Mesenteric fat pad (tissue), 1 donor: ENCODE measurements at places on chromosomes 12 and 14. TPM values are rescaled to one million over a fixed set of nuclear protein-coding genes. Genes with fewer than 3 reads are reported as not detected.

DNA sequence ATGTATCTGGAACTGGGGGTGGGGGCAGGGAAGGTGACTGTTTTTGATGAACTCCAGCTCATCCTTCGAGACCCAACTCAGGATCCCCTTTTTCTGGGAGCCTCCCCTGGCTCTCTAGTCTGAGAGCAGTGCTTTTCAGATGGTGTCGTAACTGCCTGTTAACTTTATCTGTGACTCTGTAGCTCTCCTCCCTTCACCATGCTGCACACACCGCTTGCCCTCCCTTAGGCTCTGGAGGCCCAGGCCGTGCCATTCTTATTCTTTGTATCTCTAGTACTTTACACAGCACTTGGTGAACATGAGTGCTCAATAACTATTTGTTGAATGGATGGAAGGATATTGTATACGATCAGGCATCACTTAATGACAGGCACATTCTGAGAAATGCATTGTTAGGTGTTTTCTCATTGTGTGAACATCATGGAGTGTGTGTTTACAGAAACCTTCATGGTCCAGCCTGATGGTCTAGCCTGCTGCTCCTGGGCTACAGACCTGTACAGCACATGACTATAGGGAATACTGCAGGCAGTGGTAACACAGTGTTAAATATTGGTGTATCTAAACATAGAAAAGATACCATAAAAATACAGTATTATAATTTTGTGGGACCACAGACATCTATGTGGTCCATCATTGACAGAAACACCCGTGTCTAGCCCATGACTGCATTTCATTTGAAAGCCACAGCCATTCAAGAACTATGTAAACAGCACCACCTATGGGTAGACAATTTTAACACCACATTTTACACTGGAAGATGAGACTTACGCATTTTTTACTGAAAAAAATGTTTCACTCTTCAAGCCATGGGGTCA, 91.8 kb downstream of the EML1 start:
- no peak for DNase-seq

Gene PRB2
- not detected for total RNA-seq

GRCh38 chr14:89078021-89078795, 253.8 kb downstream of the TTC8 start:
- no peak for DNase-seq

DNA sequence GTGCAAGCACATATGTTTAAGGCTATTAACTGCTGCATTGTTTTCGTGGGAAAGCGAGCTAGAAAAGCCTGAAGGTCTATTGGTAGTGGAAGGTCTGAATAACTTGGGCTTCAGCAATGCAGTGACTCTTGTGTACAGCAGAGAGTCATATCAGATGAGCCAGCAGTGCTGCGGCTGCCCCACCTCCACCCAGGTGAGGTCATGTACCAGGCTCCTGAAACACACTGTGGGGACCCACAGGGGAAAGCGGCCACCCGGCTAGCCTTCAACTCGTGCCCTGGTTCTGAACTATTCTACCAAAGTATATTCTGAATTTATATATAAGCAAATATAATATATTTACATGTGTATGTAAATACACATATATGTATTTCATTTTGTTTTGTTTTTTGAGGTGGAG, 12.7 kb upstream of the RAN start:
- DNase-seq, result no peak

DNA sequence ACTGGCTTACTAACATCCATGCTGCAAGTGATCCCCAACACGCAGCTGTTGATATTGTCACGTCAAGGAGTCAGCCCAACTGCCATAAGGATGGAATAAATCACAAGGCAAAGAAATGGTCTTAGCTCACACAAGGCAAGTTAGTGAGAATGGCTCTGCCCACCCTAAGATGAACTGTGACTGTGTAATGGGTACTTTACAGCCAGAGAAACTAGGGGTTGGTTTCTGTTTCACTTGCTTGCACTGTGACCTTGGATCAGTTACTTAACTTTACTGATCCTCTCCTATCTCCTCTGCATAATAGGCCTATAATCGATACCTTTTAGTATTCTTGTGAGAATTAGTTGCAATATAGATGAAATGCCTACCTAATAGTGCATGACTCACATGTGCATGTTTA, 52.2 kb upstream of the ANO2 start:
- no peak for DNase-seq

- no peak for DNase-seq
These were observed 699 bp downstream of the KTN1 start for GRCh38 chr14:55580470-55581341.
